Activated CD4-positive, alpha-beta T cell treated with anti-CD3 and anti-CD28 coated beads, Interleukin-10, Interleukin-2, amounts not matched to agents 100 ng/mL and 50 ng/mL, durations not matched to agents 16 hours and 8 hours (primary cell): ENCODE measurements at places on chromosomes 1 and 21.
A peak's percentile ranks its signal among the peaks of the same experiment; 100 is the strongest.

DNA sequence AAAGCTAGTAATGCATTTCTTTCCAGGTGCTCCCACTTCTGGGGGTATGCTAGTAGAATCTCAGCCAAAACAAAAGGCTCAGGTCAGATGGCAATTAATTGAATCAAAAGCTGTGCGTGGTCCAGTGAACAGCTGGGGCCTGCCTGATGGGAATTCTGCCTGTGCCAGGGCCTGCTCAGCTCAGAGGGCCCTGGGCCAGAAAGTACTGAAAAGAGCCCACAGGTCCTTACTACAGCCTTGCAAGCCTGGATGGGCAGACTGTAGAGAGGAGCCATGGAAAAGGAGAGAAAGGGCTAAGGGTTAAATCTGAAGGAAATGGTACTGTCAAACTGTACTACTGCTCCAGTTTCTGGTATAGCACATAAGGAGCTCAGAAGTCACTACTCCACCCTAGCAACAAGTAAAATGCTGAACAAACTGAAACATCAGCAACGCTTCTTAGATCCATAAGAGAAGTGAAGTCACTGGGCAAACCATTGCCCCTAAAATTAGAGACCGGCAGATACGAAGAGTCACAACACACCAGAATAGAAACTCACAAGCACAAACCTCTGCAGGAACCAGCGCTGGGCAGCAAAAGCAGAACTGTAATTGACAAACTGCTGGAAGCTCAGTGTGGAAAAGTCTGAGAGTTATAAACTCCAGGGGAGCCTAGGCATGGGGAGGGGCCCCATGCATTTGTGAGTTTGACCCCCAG is 121.1 kb upstream of the SYT6 start:
- DNase-seq = no peak

DNA sequence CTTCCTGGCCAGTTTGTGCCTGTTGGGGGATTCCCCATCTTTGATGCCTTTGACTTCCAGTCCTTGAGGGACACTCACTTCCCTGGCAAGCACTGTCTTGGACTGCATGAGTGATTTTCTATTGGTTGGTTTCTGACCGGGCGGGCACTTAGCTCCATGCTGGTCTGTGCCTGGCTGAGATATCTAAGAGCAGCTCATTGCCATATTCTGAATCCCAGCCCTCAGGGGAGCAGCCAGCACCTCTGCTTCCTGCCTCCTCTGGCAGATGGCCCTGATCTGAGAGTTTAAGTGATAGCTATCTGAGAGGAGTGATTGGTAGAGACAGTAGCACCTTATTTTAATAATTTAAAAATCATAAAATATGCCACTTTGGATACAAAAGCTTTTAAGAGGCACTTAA is 52.5 kb downstream of the DISC1 start:
- no peak for DNase-seq

DNA sequence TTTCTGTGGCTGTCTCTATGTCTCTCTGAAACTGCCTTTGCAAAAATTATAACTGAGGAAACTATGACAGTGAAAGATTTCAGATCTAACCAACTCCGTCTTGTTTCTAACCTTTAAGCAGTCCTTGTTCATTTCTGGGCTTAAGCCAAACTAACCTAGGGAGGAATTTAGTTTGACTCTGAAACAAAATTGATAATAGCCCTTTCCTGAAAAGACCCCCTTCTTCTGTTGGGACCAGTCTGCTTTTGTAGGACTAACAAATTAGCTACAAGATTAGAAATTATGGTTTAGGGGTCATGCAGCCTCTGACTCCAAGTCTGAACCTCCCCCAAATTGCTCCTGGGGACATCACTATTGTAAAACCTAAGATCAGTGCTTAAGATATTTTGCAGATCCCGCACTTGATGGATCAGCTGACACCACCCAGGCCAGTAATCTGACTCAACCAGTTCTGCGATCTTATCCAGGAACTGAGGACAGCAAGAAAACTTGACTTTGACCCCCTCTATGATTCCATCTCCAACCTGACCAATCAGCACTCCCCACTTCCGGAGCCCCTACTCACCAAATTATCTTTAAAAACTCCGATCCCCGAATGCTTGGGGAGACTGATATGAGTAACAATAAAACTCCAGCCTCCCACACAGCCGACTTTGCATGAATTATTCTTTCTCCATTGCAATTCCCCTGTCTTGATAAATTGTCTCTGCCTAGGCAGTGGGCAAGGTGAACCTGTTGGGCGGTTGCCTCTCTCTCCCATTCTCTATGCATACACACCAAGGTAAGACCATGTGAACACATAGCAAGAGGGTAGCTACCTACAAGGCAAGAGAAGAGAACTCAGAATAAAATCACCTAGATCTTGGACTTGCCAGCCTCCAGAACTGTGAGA is 11.1 kb upstream of the TRIM63 start:
- no peak for DNase-seq

DNA sequence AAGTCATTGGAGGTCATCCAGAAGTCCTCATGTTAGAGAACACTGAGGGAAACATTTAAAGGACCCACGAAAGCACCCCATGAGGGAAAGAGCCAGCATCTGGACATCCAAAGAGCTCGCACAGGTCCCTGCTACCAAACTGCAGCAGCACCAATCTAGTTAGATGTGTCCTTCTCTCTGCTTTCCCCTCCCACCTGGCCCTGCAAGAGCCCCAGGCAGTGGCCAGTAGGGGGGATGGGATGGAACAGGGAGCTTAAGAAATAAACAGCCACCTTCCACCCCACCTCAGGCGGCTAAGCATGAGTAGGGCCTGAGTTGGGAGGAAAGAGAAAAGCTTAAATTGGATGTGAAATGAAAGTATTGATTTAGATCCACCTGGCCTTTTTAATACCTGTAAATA is 175.9 kb upstream of the KCND3 start:
- no peak for DNase-seq

- no peak for DNase-seq
Measured at GRCh38 chr1:89873770-89874169, 52.9 kb downstream of the LRRC8D start.

DNA sequence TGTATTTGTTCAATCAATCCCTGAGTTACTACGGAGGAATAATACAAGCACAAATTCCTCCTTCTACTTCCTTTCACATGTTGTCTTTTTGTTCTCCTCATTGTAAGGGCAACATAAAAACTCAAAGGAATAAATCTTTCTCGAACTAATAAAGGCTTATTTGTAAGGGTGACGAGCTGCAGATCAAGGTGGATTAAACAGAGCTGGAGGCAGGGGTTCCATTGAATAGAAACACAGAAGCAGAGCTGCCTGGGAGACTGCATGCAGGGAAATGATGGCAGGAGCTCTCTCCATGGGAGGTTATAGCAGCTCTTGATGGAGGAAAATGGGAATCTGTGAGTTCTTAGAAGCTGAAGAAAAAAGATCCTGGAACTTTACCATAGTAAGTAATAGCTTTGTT is 160.2 kb downstream of the CYYR1 start:
- DNase-seq = no peak

GRCh38 chr1:53498555-53499131 is 39.4 kb downstream of the DMRTB1 start:
- DNase-seq = no peak

DNA sequence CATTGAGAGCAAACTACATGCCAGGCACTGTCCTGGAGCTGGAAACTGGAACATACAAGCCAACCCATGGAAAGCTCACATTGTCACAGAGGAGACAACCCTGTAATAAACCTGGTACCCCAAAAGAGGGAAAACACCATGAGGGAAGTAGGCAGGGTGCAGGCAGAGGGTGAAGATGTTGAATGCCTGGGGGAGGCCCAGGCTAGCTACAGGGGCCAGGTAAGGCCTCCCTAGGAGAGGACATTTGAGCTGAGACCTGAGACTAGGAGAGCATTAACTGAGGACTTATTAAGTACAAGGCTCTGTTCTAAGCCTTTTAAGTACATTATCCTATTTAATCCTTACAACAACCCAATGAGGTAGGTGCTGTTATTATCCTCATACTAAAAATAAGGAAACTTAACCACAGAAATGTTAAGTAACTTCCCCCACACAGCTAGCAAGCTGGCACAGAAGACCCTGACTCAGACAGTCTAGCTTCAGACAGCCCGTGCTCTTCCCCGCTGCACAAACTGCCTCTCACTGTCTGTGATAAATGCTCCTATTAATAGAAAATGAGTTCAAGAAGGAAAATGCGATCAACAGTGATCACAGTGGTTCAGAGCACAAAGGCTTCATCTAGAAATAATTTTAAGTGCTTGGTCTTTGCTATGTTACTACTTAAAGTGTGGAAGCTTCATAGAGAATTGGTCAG is 41.8 kb downstream of the ZNF281 start:
- no peak for DNase-seq

GRCh38 chr1:175138579-175138978 is 54.0 kb downstream of the KIAA0040 start:
- no peak for DNase-seq

DNA sequence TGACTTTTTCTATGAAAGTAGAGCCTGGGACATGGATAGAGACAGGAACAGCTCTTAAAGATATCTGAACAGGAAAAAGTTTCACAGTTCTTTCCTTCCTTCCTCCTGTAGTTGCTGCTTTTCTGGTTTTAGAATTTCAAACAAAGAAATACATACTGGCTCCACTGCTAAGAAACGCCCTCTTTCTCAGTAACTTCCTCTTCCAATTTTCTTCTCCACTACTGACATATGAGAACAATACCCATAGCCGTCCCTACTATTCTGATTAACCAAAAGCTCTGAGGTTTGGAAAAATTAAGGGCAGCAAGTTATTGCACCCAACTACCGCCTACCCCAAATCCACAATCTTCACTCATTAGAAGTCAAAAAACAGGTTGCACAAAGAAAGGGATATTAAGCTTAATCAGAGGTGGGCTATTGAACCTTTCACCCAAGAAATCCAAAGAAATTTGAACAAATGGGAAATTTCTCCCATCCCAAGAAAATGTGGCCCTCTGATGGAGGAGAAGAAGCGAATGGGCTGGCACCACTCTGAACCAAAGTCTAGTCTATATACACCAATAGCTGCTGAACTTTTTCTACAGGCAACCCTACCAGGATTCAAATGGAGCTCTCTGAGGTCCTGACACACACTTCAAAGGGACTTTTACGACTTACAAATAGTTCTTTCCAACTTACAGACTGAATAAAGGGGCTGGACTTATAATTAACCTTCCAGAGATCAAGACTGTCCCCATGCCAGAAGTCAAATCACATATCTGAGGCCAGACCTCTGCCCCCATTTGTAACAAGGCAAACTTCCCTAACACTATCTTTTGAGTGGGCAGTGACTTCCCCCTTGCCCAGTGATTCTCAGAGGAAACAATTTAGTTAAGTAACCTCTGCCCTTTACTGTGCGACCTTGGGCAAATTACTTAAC is 1.7 kb downstream of the WASF2 start:
- peak; percentile 27 for DNase-seq

- no peak for DNase-seq
Measured at GRCh38 chr1:157040802-157041201, 4.7 kb downstream of the ARHGEF11 start.

- no peak for DNase-seq
Measured at GRCh38 chr1:217270101-217270500, 360.8 kb downstream of the GPATCH2 start.

DNA sequence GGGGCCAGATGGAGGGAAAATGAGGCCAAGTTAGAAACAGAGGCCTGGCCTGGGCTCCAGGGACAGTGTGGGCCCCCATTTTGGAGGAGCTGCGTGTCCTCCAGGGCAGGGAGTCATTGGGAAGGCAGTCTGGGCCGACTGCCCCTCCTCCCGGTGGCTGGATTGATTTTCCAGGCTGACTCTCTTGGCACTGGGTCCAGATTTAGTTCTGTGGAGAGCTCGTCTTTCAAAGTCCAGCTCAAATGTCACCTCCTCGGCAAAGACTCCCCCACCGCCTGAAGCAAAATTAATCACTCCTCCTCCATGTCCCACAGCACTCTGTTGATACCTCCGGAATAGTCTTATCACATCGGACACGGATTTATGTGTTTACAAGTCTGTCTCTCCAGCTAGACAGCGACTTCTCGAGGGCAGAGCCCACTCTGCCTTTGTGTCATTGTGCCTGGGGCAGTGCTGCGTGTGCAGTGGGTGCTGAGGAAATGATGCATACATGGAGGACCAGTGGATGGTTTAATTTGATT is 175.1 kb downstream of the CAMTA1 start:
- DNase-seq = no peak
